ENCODE measurements at places on chromosomes 2 and 18.

GRCh38 chr2:182522405-182522896 lies 95.6 kb upstream of the PDE1A start:
- peak; percentile 47 for DNase-seq

DNA sequence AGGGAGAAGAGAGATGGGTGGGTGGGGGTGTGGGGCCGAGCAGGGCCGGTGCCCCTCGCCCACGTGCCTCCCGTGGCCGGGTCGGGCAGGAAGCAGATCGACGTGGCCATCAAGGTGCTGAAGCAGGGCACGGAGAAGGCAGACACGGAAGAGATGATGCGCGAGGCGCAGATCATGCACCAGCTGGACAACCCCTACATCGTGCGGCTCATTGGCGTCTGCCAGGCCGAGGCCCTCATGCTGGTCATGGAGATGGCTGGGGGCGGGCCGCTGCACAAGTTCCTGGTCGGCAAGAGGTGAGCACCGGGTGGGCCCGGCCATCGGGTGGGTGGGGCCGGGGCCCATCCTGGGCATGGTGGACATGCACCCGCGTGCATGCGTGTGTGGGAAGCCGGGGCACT lies 21.8 kb downstream of the ZAP70 start:
- DNase-seq, result no peak

DNA sequence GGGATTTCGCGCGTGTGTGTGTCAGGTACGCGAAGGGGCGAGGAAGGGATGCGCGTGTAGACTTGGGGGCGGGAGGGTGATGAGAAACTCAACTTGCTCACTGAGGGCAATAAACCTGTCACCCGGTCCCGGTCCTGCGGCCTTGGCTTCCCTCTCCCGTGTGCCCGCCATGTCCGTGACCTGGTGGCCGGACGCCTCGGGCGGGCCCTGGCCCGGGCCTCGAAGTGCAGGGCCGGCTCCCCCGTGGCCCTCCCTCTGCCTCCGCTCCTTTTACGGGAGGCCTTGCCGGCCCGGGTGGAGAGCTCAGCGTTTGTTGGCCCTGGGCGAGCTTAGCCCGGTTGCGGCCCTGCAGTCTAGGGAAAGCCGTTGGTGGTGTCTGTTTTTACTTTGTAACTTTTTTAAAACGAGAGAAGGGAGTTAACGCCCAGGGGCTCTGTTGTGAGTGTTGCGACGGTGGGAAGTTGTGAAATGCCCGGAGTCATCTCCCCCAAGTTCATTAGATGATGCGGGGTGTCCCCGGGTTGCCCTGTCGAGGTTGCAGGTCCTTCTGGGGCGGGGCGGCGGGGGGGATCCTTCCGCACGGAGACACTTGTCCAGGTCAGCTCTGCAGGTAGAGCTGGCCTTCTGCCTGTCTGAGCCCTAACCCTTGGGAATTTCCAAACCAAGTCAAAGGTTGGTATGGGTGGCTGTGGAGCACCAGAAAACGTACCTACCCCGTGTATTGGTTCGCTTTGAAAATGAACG lies 883 bp downstream of the SMCHD1 start:
- DNase-seq, result peak; percentile 26

DNA sequence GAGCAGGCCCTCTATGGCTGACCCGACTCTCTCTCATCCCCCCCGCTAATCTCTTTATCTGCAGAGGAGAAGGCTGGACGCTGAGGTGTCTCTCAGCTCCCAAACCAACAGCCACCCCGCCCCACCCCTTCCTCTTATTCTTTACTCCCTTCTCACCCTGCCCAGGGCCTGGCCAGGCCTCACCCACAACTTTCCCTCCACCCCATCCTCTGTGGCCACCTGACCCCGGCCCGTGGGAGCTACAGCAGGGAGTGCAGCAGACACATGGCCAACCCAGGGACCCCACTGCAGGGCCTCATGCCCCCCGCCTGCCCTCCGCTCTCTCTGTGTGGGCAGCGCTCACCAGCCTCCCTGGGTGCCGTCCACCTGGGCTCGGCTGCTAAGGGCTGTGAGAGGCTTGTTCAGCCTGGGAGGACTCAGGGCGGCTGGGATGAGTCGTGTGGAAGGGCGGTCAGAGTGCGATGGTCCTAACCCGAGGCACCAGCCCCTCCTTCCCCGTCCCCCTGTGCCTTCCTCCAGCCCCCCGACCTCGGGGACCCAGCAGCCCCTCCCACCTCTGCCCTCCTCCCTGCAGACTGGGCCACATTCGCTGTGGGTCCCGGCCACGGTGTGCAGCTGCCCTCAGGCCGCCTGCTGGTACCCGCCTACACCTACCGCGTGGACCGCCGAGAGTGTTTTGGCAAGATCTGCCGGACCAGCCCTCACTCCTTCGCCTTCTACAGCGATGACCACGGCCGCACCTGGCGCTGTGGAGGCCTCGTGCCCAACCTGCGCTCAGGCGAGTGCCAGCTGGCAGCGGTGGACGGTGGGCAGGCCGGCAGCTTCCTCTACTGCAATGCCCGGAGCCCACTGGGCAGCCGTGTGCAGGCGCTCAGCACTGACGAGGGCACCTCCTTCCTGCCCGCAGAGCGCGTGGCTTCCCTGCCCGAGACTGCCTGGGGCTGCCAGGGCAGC lies 6.8 kb downstream of the NEU4 start:
- no peak for DNase-seq

- DNase-seq, result no peak
Measured at GRCh38 chr18:74063557-74063956, 84.1 kb downstream of the FBXO15 start.

GRCh38 chr2:195603408-195603807 lies 53.6 kb upstream of the SLC39A10 start:
- DNase-seq, result no peak

DNA sequence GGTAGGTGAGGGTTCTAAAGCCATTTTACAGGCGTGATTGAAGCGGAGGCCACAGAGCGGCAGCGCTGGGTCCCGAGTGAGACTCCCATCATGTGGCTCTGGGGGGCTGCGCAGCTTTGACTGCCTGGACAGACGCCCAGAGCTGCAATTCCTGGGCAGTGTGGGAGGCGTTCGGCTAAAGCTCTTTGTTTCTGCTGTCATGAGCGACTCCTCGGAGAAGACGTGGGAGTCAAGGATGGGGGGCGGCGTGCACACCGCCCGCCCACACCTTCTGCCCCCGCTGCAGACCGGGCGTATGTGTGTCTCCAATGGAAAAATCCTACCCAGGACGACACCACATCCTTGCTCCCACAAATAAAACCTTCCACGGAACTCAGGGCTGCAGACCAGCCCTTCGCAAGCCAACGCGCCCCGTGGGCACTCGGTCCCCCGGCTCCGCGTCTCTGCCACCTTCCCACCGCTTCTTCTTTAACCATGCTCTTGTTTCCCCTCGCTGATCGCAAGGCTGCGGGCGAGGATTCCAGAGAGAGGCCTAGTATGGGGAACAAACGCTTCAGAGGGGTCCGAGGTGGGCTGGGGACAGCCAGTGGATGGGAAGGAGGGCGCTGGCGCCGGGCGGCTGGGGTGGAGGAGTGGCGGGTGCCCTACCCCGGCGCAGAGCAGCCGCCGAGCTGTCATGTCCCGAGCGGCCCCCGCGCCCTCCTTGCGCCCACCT lies 680 bp upstream of the LBH start:
- DNase-seq, result peak; percentile 22

DNA sequence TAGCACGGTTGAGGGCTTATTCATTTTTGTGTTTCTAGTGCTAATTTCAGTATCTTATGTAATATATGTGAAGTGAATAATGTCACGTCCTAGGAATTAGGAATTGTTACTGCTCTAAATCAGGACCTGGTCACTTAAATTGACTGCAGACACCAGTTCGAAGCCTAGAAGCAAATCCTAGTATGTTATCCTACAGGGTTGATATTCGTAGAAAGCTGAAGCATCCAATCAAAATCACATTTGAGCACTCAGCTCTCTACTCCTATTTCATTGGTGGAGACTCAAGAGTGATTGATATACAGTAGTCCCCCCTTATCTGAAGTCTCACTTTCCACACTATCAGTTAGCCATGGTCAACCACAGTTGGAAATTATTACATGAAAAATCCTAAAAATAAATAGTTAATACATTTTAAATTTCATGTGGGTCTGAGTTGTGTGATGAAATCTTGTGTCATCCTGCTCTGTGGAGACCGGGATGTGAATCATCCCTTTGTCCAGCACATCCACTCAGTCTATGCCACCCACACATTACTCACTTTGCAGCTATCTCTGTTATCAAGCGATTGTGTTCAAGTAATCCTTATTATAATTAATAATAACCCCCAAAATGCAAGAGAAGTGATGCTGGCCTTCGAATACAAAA lies 35.2 kb upstream of the SCN9A start:
- no peak for DNase-seq

GRCh38 chr2:199282309-199282708 lies 175.4 kb downstream of the SATB2 start:
- no peak for DNase-seq

DNA sequence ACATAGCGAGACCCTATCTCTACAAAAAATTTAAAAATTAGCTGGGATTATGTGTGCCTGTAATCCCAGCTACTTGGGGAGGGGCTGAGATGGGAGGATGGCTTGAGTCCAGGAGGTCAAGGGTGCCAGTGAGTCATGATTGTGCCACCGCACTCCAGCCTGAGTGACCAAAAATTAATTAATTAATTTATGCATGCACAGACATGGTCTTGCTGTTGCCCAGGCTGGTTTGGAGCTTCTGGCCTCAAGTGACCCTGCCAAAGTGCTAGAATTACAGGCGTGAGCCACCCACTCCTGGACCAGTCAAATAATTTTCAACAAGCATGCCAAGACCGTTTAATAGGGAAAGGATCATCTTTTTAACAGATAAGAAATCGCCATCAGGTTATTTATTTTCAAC lies 57.7 kb upstream of the TFCP2L1 start:
- DNase-seq, result no peak

- DNase-seq, result no peak
Measured at GRCh38 chr2:132896073-132896472, 226.1 kb upstream of the LYPD1 start.

- DNase-seq, result no peak
Measured at GRCh38 chr18:60722742-60723141, 350.2 kb upstream of the MC4R start.

DNA sequence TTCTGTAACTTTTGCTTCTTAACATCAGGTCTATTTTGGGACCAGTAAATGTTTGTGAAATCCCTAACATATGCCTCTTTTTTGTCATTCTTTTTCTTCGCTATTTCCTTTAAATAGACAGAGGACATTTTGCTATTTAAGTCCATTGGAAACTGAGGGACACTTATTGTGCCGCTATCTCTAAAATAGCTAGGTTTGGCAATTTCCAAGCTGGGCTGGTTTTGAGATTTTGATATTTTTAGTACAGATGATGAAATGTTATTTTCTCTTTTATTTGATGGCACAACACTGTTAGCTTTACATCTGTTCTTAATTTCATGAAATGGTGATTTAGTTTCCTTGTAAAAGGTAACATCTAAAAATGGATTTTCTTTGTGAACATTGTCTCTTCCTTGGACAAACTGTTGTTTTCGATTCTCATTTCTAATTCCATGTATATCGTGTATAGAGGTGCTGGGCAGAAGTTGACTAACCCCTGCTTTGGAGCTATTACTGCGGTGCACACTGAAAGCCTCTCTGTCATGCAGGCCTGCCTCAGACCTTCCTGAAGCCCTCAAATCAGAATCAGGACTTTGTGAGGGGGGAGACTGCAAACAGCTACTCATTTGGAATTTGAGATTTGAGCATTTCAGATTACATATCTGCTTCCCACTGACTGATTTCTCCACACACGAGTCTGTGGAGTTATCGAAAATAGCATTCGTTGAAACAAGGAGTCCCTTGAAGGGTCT lies 594 bp downstream of the RAD51AP2 start:
- no peak for DNase-seq

DNA sequence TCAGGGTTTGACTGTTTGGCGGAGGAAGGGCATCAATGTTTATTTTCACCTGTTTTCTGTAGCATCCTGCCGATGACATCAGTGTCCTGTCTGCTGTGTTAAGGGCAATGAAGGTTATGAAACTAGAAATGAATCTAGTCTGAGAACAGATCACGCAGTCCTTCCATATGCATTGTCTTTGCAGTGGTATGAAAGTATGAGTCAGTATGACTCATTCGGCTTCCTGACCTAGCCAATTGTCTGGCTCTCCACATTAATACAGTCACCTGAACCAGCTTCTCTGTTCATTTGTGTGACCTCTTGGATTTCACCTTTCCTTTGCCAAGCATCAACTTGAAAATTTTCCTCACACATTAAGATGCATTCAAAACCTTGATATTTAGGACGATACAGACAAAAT lies 353.8 kb downstream of the RND3 start:
- no peak for DNase-seq

DNA sequence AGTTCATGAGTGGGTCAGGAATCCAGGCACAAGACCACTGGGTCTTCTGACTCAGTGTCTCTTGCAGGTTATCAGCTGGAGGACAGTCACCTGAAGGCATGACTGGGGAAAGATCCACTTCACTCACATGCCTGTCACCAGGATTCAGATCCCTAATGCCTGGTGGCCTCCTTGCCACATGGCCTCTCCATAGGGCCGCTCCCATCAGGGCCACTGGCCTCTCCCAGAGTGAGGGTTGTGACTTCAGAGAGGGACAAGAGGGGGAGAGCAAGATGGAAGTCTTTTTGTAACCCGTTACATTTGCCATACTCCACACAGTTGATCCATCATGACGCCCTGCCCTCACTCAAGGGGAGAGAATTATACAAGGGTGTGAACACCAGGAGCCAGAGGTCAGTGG lies 13.0 kb upstream of the OTOS start:
- no peak for DNase-seq

- DNase-seq, result no peak
Measured at GRCh38 chr18:48855422-48856377, 95.1 kb downstream of the SMAD7 start.

DNA sequence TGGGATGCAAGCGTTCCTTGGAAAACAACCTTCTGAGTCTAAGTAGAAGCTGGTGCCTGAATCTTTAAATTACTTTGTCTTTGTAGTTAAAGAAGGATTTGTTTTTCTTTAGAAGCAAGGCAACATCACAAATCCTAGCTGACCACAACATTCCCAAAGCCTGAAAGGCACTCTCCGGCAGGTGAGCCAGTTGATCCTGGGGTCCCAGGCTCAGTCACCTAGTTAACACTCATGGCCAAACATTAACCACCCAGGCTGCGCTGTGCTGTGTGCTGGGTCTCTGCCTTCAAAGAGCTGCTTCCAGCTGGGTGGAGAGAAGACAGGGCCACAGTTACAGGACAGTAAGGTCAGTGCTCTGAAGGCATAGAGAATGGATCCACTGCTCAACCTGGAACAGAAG lies 120.0 kb upstream of the TRIB2 start:
- no peak for DNase-seq

Measured in cerebellum (tissue), 4 donors.